ENCODE measurements at places on chromosomes 2 and 18.

GRCh38 chr2:160703648-160704585, 210.3 kb upstream of the RBMS1 start:
- DNase-seq: no peak

DNA sequence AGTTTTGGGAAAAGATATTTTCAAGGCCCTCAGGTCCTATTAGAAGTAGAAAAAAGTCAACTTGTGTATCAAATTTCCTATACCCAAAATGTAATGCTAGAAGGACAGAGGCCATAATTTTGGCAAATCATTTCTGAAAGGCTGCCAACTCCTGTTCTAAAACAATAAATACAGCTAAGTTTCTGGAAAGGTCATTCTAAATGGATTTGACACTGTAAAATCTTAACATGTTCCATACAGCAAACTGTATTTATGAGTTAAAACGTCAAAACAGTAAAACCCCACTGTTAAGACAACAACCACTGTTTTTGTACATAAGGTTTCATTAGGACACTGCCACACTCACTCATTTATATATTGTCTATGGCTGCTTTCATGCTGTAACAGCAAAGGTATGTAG, 9.7 kb downstream of the FAM98A start:
- no peak for DNase-seq

- no peak for DNase-seq
These were observed 74.9 kb upstream of the CELF4 start for GRCh38 chr18:37640504-37640903.

- no peak for DNase-seq
These were observed 99.1 kb downstream of the SLC25A12 start for GRCh38 chr2:171794918-171795317.

GRCh38 chr2:64133354-64133753, 10.9 kb downstream of the PELI1 start:
- no peak for DNase-seq

- no peak for DNase-seq
These were observed 251.3 kb downstream of the HDAC4 start for GRCh38 chr2:239149501-239149900.

DNA sequence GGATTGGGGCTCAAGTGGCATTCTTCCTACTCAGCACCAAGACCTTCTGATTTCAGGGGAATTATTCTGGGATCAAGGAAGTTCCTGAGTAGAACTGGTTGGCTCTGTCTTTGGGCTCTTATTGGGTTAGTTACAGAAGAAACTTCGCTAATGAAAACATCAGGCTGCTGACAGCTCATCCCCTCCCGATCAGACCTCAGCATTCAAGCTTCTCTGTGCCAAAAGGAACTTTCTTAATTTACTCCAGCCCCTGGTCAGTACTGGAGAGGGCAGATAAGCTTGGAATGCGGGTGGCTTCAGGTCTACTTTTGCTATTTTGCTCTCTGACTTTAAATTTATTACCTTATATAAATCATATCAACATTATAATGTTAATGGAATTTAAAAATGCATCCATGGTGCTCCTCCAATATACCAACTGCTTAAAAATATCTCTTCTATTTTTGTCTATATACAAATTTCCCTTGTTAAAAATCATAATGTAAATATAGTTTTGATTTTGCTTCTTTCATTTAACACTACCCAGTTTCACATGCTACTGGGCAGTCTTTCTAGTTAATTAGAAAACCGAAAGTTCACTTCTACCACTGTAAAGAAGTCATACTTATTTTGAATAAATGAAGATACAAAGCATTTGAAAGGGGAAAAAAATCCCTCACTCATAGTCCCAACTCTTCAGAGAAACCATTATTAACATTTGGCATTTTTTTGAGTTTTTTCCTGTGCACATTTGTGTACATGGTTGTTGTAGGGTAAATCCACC, 34.4 kb downstream of the PCARE start:
- DNase-seq: no peak

DNA sequence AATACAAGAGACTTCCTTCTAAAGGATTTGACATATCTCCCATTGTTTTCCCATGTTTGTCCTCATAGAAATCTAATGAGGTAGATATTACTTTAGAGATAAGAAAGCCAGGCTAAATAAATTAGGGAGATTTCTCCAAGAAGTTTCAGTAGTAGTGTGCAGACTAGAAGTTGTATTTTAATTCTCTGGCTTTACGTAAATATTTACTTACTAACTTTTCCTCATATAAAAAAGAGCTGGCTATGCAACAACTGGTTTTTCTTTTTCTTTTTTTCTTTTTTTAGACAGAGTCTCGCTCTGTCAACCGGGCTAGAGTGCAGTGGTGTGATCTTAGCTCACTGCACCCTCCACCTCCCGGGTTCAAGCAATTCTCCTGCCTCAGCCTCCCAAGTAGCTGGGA, 60.6 kb upstream of the ACYP2 start:
- DNase-seq: no peak

DNA sequence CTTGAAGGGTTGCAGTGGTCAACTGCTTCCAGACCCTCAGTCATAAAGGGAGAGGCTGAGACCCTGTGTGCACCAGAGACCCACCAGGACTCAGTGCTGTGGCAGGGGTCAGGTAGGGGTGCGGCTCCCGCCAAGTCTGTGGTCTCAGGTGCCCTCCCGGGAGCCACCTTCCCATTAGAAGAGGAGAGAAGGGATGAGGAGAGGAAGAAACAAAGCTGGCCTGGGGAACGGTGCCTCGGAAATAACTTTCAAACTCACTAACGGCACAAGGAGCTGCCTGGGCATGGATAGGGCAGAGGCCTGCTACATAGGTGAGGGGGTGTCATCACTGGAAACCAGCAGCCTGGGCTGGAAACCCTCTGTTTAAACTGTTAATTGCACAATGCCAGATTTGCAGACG, 84.9 kb downstream of the TPO start:
- DNase-seq: no peak

DNA sequence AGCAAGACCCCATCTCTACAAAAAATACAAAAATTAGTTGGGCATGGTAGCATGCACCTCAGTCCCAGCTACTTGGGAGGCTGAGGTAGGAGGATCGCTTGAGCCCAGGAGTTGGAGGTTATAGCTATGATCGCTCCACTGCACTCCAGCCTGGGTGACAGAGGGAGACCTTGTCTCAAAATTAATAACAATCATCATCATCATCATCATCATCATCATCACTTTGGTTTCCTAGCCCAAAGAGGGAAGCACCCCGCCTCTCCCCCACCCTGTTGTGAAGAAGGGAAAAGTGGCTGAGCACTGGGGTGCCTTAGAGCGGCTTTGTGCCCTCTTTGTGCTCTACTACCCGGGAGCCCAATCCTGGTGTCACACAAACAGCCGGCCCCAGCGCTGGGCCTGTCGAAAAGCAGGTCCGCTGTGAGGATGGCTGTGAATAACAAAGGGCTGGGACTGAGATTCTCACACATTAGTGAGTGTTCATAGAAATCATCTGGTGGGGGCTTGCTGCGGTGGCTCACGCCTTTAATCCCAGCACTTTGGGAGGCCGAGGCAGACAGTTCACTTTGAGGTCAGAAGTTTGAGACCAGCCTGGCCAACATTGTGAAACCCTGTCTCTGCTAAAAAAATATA, 42.6 kb upstream of the ASXL2 start:
- no peak for DNase-seq

DNA sequence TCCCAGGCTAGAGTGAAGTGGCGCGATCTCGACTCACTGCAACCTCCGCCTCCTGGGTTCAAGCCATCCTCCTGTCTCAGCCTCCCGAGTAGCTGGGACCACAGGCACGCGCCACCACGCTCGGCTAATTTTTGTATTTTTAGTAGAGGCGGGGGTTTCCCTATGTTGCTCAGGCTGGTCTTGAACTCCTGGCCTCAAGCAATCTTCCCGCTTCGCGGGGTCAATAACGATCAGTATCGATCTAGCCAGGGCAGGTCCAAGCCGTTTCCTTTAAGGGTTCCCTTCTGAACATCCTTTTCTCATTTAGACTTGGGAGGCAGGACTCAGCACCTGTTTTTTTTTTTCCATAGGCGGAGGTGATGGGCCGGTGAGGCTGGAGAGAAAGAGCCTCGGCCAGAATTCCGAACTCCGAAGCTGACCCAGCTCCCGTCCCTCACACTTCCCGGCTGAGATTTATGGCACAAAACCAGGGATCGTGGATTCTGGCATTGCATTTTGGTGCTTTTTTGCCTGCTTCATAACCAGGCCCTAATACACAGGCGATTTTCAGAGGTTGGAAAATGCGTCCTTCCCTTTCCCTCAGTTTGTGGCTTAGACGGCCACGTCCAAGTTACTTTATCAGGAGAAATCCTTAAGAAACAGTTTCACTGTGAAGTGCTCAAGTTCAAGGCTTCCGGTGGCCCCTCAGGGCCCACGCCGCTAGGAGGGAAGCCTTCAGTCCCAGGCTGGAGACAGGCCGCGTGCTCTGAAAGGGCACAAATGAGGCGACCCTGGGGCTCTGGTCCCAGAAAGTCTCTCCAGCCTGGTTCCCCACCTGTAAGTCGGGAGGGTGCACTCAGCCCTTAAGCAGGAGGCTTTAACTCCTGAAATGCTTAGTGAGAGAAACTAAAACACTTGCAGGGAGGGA, 998 bp upstream of the SLC66A3 start:
- peak; percentile 11 for DNase-seq

GRCh38 chr2:32836933-32837332, 109.8 kb upstream of the LTBP1 start:
- DNase-seq: no peak

GRCh38 chr2:234091883-234092282, 41.4 kb downstream of the SPP2 start:
- DNase-seq: no peak

GRCh38 chr2:127164761-127165538, 55.1 kb downstream of the CYP27C1 start:
- no peak for DNase-seq

GRCh38 chr2:118971245-118972122, 29.5 kb downstream of the MARCO start:
- no peak for DNase-seq

DNA sequence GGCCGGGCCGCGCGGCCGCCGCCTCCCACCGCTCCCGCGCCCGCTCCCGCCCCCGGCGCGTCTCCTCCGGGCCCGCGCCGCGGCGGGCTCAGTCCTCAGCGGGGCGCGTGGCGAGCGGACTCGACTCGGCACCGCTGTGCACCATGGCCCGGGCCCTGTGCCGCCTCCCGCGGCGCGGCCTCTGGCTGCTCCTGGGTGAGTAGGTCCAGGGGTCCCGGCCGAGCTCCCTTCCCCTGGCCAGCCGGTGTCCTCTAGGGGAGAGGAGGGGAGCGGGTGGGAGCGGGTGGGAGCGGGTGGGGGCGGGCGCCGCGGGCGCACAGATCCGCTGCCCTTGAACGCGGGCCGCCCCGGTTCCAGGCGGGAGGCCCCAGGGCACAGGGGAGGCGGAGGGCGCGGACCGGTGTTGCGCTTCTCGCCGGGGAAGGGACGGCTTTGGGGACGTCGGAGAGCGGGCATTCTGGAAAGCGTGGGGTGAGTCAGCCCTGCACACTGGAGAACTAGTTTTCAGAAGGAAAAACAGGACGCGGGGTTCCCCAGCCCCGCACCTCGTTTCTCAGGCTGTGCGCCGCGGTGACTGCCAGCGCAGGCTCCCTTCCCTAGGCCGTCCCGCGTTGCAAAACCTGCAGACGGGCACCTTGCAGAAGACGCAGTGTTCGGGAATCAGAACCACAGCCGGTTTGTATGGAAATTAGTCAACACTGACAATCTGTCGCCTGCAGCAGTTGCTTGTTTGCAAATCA, at the start of gene RAMP1:
Gene RAMP1, plus strand, starts transcription at position 91 of the 740 bp plus-strand sequence. Its CDS starts 53 bp downstream, at position 144.
- no peak for DNase-seq

DNA sequence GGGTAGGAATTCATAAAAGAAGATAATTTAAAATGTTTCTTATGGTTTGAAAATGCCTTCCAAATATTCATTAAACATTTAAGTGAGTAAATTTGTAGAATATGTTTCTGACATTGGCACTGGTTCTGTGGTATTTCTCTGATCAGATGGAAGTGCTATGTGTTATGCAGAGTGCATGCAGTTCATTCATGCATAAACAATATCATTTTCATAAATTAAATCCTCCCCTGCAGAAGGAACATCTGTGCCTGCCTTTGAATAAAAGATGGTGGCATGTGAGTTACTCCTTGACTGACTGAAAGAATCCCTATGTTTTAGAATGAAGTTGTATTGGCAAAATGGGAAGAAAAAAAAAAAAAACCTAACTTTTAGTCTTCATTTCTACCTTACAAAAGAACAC, 5.9 kb downstream of the NEUROD1 start:
- no peak for DNase-seq

- no peak for DNase-seq
These were observed 1919.8 kb downstream of the SUCLG1 start for GRCh38 chr2:82539280-82539621.

GRCh38 chr2:6877402-6878304, at the start of gene RSAD2:
TSS of gene RSAD2 (plus strand) at chr2:6877777. CDS start at chr2:6877801, 24 bp downstream.
- DNase-seq: no peak

- DNase-seq: no peak
These were observed 64.1 kb downstream of the POLE4 start for GRCh38 chr2:75022516-75022915.

DNA sequence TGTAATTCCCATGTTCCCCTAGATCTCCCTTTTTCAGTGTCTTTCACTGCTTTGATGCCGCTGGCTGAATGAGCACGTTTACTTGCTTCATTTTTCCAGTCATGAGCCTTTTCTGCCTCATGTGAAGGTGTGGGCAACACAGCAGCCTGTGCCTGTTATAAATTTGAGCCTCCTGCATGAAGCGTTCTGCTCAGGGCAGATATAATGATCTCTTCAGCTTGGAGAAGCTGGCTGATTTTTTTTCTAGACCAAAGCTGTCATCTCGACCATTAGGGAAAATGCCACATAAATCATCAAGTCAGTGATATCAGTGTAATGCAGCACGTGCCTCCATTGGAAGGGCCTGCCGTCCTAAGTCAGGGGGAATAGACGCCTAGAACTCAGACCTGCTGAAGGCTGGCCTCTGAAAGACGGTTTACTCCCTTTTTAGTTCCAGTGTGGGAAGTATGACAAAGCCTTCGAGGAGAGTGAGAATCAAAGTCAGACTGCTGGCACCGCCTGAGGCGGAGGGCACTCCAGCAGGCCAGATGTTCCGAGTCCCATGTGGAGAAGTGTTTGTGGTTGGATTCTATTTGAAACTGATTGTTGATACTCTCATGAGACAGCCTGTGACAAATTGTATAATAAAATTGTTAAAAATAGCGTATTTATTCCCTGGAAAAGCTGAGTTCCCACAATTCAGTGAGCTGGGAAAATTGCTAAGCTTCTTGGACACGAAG, 196.5 kb downstream of the MYO1B start:
- no peak for DNase-seq

All from activated T-helper 1 cell treated with anti-CD3 and anti-CD28 coated beads, Interleukin-2, amount 50 U/mL, for 16 hours (primary cell).